ENCODE measurements at places on chromosomes 3 and 15.

GRCh38 chr15:68177742-68178141, 27.4 kb downstream of the CALML4 start:
- no peak for DNase-seq

DNA sequence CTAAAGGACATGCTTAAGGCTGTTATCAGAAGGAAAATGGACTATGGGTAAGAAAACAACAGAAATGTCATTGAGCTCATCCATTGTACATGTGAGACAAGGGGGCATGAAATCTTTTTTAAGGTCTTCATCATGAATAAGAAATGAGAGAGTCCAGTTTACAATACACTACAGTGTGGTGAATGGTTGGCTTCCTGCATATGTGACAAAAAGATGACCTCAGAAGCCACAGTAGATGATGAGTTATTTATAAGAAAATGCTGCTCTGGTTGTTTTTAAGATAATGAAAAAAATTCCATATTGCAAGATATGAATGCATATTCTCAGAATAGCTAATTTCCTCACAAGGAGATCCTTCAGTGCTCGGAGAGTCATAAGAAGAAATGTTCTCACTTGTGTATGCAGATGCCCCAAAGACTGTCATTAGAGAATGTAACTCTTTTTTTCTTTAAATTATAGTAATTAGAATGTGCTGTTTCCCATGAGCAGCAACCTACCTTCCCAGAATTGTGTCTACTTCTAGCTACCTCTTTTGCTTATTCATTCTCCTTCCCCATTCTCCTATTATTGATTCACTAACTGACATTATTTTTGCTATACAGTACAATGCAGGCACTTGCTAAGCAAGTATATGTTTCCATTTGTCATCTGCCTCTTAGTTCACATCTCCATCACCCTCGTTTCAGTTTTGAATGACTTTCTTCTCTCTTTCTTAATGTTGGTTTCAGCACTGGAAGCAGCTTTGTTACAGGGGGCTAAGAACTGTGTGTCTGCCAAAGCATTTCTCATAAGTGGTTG, 152.0 kb upstream of the PEX5L start:
- DNase-seq: no peak

DNA sequence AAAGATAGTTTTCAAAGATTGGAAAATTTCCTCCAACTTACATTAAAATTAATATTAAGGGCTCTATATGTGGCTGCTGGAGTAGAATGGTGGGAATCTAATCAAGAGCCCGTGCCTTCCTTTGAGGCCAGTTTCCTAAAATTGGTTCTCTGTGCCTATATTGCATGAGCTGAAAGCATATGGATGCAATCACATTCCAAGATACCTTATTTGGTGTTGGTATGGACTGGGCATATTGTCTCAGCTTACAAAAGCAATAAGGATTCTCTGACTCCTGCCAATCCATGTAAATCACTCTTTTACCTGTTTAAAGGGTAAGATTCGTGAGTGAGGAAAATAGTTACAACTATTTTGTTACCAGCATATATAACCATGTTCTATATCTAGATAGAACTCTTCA, 111.6 kb downstream of the GREM1 start:
- DNase-seq: no peak

DNA sequence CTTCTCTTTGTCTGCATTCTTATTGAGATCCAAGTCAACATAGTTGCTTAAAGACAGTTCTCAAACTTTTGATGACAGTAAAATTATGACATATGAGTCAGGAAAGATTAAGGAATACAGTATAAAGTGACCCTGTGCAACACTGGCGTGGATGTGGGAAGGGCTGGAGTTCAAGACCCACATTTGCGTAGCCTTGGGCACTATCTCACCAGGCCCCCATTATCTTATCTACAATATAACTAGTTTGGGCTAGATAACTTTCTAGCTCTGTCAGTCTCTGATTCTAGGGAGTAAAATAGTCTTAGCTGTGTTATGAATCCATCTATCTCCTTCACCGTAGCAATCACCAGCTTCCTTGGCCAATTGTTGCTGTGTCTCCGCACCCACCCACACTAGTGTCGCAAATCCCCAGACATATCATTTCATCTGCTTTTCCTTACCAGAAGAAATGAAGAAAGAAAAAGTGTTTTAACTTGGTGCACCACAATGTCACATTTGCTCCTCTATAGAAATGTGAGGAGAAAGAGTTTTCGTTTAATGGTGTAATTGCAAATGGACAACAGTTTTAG, 14.9 kb upstream of the TM4SF4 start:
- DNase-seq: no peak

DNA sequence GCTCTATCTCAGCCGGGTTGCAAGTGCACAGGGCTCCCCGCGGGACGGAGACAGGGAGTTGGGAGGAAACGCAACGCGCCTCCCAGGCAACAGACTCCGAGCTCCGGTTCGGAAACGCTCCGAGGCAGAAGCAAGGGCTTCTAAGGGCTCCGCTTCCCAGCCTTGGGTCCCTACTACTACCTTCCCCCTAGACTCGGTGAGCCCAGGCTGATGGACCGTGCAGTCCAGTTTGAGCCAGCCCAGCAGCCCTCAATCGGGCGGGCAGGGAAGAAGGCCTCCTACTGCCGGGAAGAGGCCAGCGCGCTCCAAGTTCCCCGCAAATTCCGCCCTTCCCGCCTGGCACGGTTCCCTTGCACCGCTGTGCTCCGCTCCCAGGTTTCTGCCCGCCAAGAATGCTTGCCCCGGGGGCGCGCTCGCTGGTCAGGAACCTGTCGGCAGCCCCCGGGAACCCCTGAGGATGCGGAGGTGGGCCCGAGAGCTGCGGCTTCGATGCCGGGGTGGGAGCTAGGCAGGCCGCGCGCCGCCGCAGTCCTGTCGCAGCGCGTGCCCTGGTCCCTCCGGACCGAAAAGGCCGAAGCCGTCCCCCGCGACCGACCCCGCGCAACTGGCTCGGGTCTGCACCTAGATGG, 728 bp downstream of the TRANK1 start:
- peak; percentile 32 for DNase-seq

GRCh38 chr3:62159709-62160092, 213.6 kb downstream of the FEZF2 start:
- DNase-seq: no peak

DNA sequence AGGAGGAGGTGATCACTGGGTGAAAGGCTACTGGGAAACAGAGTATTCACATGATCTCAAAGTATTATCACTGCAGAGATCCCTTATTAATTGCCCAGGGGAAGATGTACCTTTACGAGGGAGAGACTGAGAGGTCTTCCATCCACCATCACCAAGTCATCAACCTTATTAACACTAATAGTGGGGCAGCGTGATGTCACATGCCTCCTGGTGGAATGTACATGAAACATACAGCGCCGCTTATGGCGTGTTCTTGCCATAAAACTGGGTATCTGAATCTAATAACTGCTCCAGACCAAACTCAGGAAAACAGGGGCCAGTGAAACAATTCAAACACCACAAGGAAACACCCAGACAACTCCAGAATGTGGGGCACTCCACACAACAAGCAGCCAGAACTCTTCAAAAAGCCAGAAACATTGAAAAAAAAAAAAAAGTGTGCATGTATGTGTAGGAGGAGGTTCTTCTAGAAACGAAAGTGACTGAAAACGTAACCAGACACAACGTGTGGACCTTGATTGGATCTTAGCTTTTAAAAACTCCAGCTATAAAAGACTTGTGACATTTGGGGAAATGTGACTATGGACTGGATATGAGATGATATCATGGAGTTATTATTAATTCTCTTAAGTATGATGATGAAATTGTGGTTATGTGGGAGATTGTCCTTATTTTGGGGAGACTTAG, 4.6 kb downstream of the STIMATE start:
- peak; percentile 33 for DNase-seq

DNA sequence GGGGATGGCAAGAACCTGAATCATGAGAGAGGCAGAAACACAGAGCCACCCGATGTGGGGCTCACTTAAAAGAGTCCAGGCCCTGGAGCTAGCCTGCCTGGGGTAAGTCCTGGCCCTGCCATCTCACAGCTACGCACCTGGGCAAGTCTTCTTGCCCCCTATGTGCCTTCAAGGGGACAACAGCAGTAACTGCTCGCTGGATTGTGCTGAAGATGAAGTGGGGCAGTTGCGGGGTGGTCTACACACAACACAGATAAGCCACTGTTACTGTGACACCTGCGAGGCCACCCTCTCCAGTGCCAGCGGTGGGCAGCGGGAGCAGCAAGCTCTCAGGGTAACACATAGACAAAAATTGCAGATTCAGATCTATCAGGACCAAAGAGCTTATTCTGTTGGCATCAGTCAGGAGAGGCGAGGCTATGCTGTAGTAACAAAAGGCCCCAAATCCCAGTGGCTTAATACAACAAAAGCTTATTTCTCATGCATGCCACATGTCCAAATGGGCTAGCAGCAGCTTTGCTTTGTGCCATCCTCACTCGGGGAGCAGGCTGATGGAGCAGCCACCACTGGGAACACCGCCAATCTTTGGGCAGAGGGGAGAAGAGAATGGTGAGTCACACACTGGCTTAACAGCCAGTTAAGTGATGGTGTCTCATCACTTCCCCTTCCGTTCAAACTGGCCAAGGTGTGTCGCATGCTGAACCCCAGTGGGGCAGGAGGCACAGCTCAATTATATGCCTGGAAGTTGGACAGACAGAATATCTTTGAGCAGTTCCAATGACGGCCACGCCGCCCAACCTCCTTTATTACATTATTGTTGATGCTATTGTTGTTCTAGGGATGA, 78.3 kb downstream of the WNT7A start:
- DNase-seq: no peak

DNA sequence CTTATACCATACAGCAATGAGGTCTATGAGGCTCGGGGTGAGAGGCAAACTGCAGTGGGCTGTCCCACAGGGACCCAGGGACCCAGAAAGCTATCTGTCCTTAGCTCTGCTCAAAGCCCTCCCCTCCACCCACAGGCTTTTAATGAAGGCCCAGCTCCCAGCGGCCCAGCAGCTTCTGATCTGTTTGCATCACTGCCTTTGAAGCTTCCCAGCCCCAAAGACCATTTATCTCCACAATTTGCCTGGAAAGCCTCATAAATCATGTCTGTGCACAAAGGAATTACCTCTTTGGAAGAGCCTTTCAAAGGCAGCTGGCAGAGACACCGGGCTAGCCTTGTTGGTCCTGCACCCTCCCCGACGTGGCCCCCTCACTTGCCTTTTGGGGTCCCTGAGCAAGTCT, 123.9 kb downstream of the RAB11A start:
- DNase-seq: no peak

DNA sequence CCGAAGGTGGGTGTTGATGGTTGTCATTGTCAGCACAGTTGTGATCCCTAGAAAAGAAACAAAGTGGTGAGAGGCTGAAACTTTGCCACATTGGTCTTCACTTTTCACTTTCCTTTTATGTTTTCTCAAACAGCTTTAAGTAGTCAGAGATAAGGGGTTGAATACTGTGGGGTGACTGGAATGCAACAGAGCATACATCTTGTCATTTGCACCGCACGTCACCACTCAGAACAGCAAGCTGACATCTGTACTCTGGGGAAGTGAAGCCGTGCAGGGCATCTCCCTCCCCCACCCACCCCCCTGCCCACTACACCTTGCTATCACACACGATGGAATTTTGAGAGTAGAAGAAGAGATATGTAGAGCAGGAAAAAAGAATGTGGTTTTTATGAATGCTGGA, 211.7 kb downstream of the GABRB3 start:
- DNase-seq: no peak

GRCh38 chr15:68637767-68638404, 59.1 kb downstream of the CORO2B start:
- no peak for DNase-seq

DNA sequence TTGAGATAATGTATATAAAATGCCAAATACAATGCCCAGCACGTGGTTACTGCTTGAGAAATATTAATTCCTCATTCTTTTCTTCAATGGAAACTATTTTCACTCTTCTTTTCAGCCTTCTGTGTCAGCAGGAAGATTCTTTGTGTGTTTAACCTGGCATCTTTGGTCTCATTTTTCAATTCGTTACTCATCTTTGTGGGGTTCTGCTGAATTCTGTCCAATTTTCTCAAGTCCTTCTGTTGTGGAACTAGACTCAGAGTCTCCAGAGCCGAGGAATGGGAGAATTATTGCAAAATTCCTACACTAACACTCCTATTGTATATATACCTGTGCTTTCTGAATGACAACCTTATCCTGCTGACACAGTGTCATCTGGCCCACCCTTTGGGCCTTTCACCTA, 96.8 kb upstream of the RGMA start:
- DNase-seq: no peak

DNA sequence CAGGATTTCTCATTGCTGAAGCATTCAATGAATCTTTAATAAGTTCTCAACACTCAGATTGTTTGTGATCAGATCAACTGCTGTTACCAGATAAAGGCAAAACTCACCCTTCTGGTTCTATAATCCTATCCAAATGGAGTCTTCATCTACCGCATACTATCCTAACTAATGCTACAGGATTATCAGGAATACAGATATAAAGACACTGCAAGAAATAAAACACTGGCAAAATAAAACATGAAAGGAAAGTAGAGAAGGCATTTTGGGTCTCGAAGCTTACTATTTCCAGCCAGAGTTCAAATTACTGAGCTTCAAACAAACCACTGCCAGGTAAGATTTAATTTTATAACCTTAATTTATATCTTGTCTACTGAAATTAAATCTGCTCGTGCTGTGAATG, 524 bp downstream of the CHRM5 start:
- no peak for DNase-seq

DNA sequence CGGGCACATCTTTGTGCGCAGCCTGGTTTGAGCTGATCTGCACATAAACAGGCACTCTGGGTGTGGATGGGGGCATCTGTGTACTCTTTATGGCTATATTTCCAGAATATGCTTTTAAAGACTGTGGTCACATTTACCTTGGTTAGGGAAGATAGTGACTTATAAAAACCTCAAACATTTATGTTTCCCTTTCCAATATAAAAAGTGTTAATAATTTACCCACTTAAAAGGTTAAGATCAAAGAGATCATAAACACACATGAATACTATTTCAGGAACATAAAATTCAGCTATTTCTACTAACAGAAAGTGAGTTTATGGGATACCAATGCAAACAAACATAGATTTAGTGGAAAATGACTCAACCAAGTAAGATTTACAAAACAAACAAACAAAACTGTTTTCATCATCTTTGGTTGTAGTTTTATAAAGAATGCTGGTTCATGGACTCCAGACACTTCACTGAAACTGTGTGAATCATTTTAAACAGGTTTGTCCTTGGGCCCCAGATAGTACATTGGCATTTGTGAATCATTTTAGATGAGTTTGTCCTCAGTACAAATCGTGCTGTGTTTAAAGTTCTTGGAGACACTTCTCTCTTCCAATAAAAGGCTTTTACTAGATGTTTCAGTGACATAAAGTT, 253.5 kb upstream of the CTDSPL start:
- no peak for DNase-seq

DNA sequence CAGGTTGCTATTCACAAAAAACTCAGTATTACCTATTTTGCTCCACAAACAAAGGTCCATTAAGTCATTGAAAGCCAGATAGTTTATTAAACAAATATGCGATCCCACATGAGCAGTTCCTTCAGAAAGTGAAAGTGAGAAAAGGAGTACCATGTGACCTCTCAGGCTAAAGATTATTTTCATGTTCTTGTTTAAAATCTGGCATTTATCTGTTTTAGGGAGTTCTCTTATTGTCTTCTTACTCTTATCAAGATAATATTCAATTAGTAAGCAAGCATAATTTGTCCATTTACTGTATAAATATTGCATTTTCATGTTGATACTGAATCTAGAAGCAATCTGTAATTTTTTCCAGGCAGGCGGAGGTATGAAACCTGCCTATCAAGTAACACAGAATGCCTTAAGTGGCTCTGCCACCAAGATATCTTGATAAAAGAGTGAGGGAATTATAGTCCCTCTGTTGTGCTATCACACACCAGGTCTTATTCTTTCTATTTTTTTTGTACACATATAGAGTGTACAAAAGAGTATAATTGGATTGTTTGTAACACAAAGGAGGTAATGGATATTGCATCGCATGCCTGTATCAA, 20.1 kb upstream of the PLSCR5 start:
- DNase-seq: no peak

GRCh38 chr3:36833160-36833814, 68.9 kb upstream of the DCLK3 start:
- DNase-seq: no peak
